COR-L47 (cell line): ENCODE measurements at places on chromosomes 13 and 19.

DNA sequence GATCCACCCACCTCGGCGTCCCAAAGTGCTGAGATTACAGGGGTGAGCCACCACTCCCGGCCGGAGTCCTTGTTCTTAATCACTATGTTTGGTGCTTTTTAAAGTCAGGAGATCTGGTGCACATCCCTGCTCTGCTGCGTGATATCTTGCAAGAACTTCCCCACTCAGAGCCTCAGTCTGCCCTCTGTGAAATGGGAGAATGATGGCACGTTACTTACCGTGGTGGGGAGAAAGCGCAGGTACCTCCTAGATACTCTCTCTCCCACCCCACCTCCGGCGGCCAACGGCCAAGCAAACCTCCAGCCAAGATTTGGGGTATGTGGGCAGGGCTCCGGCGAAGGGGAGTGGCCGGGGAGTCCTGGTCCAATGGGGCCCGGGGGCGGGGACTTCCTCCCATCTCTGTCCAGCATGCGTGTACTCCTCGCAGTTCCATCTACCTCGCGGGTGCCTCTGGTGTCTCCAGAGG is at the start of gene RYR1:
Gene RYR1, plus strand, starts transcription at position 424 of the 466 bp plus-strand sequence. CDS start 139 bp downstream, outside the sequence.
- no peak for DNase-seq

DNA sequence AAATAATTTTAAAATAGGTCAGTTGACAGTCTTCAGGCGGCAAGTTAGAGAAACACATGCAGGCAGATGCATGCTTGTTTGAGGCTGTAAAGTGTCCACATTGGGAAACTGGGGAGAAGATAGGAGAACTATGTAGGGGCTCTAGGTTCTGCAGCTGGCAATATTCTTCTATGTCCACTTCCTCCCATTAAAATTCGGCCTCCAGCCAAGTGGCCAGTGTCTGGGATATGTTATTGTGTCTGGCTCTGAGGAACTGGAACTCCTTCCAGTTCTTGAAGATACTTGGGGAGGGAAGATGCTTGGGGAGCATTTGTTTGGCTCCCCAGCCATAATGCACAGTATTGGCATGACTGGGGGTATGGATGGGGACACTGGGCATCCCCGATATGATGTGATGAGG is 20.9 kb upstream of the KLF2 start:
- DNase-seq: no peak

DNA sequence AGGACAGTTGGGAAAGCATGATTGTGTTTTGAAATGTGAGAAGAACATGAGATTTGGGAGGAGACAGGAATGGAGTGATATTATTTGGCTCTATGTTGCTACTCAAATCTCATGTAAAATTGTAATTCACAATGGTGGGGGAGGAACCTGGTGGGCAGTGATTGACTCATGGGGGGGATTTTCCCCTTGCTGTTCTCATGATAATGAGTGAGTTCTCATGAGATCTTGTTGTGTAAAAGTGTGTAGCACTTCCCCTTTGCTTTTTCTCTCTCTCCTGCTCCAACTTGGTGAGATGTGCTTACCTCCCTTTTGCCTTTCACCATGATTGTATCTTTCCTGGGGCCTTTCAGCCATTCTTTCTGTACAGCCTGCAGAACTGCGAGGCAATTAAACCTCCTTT is 1261.0 kb upstream of the ATXN8OS start:
- no peak for DNase-seq

GRCh38 chr19:21463449-21464105 is 41.8 kb upstream of the ZNF429 start:
- DNase-seq: no peak

DNA sequence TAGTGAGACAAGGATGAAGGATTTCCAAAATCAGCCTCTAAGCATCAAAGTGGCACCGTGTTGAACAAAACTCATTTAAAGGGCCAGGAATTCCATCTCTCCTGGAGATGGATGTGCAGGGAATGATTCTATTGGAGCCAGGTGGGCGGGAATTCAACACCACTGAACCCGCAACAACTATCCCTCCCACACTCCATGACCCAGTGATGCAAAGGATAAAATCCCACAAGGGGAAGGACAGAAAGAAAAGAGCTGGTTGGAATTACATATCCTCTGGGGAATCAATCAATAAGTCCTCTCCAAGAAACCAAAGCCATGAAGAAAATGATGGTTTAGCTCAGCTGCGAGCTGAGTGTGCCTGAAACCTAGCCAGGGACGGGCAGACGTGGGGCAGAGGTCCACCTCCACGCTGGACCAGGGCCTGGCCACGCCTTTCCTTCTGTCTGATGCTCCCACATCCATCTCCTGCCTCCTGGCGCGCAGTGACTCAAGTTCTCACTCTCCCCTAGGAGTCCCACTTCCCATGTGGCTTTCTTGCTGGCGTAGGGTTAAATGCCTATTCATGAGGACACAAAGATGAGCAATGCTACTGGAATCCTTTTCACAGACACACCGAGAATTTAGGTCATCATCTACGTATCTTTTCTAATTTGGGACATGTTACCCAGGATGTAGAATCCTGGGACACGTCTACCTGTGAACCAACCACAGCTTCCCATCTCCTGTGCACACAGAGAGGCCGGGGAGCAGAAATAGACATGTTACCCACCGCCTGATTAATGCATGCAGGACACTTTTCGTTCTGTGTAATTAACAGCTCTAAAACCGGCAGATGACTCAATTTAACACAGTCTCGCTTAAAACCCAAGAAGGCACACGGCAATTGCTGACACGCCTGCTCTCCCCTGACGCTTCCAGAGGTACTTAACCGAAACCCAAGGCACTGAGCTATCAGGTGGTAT is 48.6 kb downstream of the PEPD start:
- no peak for DNase-seq

DNA sequence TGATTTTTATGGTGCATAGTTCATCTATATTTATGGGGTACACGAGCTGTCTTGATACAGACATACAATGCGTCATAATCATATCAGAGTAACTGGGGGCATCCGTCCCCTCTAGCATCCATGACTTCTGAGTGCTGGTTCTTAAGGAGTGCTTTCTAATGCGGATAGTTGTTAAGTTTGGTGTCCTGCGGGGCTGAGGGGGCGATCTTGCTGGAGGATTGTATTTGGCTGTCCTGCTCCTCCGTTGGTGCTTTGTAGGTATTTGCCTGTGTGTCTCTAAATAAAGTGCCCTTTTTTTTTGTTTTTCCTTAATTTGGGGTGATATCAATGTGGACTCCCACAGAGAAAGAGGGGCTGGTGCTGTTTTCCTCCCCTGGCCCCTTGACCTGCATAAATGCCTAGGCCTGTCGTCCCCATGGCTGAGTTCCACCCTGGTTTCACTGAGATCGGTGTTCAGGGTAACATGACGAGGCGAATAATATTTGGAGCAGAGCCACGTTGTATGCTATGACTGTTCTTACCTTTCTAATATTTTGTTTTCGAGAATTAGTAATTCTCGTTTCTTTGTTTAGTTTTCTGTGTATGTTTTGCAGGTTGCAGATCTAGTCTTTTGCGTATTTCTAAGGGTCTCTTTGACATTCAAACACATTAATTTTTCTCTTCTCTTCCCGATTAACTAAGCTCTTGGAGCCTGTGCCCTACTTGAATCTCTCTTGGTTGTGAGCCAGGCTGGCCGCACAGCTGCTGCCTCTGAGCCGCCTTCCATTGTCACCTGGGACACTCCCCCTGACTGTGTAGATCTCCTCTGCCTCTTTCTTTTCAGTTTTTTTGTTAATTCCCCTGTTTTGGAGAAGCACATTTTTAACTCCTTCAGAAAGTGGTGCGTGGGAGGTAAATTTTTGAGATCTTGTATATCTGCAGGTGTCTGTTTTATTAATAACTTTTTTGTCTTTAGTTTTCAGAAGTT is 100.3 kb downstream of the ARHGEF7 start:
- peak; percentile 49 for DNase-seq

- no peak for DNase-seq
Measured at GRCh38 chr13:50629497-50629896, 214.0 kb downstream of the DLEU7 start.

GRCh38 chr19:56350416-56351045 is 35.9 kb upstream of the ZSCAN5A start:
- peak; percentile 43 for DNase-seq

DNA sequence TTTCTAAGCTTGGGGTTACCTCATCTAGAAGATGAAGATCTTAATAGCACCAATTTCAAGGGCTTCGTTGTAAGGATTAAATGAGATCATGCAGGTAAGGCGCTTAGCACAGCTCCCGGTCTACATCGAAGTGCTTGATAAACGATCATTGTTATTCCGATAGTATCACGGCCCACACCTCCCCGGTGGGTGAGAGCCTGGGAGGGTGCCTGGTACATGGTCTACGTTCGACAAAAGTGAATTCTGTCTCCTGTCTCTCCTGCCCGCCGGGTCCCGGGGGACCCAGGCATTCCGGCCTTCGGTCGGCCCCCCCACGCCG is 501 bp upstream of the MYH14 start:
- no peak for DNase-seq

DNA sequence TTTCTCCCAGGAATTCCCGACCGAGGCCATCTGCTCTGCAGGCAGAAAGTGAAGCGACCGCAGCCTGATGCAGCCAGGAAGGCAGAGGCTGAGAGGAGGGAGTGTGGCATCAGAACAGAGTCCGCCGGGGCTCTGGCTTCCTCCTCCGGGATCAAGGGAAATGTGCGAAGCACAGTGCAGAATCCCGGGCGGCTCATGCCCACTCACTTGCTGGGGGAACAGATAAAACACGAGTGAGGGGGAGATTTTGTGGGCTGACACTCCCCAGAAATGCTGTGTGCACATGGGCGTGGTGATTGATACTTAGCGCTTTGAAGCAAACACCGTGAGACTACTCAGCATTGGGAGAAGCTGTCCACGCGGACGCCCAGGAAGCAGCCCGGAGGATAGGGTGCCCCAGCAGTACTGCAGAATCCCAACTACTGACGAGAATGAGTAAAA is 75.3 kb upstream of the POMP start:
- no peak for DNase-seq

- DNase-seq: no peak
Measured at GRCh38 chr19:5253406-5254110, 87.1 kb downstream of the PTPRS start.

- no peak for DNase-seq
Measured at GRCh38 chr13:84029396-84029795, 147.1 kb upstream of the SLITRK1 start.

DNA sequence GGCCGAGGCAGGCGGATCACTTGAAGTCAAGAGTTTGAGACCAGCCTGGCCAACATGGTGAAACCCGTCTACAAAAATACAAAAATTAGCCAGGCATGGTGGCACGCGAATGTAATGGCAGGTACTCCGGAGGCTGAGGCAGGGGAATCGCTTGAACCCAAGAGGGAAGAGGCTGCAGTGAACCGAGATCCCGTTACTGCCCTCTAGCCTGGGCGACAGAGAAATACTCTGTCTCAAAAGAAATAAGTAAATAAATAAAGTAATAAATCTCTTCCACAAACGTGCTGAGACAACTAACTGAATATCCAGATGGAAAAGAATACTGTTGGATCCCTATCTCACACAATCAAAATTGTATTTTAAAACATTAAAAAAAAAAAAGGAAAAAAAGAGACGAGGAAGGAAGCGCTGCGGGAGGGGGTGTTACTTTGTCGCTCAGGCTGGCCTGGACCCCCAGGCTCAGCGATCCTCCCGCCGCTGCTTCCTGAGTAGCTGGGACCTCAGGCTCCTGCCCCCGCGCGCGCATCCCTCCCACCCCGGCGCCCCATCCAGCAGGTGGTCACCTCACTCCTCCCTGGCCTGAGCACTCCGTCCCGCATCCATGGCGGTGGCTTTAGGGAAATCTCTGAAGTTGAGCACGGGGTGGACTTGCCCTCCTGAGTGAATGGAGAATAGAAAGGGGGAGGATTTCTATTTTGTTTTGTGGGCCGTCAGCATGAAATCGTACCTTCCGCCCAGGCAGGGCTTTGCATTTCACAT is 628 bp upstream of the ZNF813 start:
- no peak for DNase-seq

GRCh38 chr19:29531458-29532025 is 5.7 kb downstream of the VSTM2B start:
- no peak for DNase-seq

- no peak for DNase-seq
Measured at GRCh38 chr19:51548213-51548651, 16.8 kb upstream of the SIGLEC6 start.
